DMS153 (cell line): ENCODE measurements at places on chromosomes 4 and X.

- DNase-seq, result no peak
Measured at GRCh38 chr4:113094331-113094730, 44.9 kb downstream of the ANK2 start.

DNA sequence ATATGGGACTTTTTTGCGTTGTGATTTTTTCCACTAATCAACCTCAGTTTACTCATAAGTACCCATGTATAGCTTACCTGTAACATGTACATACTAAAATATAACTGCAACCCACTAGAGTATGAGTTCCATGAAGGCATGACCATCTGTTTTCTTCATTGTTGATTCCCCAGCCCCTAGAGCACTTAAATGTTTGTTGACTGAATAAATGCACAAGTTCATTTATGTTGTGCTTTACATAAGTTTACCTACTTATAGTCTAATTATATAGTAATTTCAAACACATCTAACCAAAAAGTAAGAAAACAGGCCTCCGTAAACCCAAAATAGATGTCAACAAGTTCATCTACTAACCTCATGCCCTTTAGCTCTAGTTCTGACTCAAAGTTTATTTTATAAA lies 34.7 kb downstream of the DCHS2 start:
- DNase-seq, result no peak

DNA sequence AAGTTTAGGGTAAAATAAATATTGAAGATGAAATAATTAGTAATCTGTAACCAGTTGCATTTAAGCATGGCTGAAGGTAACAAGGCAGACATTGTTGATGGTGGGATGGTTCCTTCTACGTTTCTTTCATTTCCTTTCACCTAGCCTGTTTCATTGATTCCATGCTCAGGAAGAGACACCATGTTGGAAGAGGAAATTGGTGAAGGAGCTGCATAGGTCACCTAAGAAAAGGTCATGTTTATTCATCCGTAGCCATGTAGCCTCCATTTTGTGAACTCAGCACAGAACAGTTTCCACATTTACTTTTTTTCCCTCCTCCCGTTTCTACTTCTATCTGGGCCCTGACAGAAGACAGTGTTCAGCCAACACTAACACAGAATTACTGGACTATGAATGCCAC lies 3.8 kb downstream of the ADH1B start:
- no peak for DNase-seq

DNA sequence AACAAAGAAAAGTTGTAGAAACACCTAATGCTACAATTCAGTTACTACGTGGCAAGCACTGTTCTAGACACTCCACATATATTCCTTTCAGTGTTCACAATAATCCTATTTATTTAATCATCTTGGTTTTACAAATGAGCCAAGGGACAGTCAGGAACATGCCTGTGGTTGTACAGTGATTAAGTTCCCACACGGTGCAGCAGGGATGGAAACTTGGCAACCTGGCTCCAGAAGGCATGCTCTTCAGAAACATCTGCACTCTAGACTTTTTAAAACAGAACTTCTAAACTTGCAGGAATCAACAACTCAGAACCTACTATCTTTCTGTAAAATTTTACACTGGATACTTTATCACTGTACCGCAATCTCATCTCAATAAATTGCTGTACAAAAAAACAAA lies 32.1 kb downstream of the TAPT1 start:
- no peak for DNase-seq

DNA sequence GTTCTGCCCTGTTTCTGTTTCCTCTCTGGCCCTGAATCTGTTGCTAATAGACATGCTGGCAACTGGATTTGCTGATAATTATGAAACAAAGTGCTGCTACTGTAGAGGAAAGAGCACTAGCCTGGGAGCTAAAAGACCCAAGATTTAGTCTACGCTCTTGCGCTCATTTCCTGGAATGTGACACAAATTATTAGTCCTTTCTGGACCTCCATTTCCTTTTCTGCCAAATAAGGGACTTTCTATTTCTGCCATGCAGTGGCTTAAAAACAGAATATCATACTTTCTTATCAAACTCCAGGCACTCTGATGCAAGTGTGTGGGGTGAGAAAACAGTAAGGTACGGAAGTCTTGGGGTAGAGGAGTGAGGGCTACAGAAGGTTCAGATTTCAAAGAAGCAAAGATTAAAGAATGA lies 48.3 kb upstream of the GPR174 start:
- DNase-seq, result no peak

DNA sequence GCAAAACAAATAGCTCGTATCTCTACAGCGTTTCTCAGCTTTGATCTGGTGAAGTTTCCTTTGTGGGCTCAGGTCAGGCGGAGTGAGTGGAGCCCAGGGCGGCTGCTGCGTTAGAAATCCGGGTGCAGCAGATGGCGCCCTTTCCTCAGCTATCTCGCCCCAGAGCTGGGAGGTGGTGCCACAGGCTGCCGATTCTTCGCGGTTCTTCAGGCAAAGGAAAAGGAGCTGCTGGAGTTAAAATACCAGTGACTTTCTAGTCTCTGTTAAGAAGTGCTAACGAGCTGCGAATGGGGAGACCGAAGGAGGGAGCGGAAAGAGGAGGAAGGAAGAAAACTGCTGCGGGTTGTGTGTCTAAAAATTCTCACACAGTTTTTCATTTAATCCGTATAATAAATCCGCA lies 114.6 kb downstream of the CPE start:
- DNase-seq, result no peak

- DNase-seq, result no peak
Measured at GRCh38 chr4:5238173-5238572, 186.9 kb downstream of the STK32B start.

- DNase-seq, result no peak
Measured at GRCh38 chr4:14222377-14223029, 595.0 kb upstream of the BOD1L1 start.

DNA sequence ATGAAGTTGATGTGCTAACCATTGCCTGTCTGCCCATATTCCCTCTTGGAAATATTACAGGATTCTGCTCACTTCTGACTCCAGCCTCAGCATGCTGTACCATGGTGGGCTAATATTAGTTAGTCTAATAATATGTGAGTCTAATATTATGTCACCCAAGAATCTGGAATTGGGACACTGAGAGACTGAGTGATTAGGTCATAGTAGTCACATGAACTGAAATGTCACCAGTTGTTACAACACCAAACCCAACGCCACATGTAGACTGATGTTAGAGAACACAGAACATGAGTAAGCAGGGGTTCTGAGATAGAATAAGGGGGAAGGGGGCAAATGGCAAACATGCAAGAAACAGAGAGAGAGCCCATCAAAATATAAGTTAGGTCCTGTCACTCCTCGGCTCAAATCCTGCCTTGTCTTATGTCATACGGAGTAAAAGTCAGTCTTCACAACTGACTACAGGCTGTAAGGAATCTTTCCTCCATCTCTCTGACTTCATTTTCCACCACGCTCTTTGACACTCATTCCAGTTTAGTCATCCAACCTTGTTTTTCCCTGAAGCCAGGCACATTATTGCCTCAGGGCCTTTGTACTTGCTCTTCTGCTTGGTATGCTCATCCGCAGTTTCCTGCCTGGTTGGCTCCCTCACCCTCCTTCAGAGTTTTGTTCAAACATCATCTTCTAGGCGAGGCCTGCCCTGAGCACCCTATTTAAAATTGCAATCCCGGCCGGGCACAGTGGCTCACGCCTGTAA lies 9.6 kb upstream of the SLAIN2 start:
- DNase-seq, result no peak

DNA sequence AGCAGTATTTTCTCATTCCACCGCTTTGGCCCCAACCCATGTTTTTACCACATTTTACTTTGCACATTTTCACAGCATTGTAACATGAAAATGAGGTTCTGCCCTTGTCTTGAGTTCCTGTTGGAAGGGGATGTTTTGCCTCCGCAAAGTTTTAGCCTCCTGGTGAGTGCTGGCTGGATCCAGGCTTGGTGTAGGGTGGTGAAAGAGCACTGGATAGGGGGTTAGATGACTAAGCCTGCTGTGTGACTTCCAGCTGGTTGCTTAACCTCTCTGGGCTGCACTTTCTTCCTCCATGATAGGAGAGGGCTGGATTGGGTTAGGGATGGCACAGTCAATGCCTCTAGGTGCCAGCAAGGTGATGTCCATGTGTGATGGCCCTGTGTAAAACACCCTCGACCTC lies 28.9 kb downstream of the CYTL1 start:
- no peak for DNase-seq

DNA sequence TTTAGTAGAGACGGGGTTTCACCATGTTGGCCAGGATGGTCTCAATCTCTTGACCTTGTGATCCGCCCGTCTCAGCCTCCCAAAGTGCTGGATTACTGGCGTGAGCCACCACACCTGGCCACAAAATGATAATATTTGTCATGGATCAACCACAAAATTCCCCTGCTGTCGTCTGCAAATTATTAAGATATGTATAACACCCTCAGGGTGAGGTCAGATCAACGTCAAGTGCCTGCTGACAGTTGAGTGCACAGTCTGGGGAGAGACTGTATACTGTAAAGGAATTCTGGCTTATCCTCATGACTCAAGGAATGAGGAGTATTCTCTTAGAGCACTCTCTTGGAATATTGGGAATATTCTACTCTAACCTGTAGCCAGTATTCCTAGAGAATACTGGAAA lies 11.2 kb downstream of the EPGN start:
- no peak for DNase-seq

- no peak for DNase-seq
Measured at GRCh38 chr4:147909225-147909624, 177.3 kb downstream of the ARHGAP10 start.

GRCh38 chr4:24372881-24373280 lies 211.5 kb downstream of the DHX15 start:
- DNase-seq, result no peak

DNA sequence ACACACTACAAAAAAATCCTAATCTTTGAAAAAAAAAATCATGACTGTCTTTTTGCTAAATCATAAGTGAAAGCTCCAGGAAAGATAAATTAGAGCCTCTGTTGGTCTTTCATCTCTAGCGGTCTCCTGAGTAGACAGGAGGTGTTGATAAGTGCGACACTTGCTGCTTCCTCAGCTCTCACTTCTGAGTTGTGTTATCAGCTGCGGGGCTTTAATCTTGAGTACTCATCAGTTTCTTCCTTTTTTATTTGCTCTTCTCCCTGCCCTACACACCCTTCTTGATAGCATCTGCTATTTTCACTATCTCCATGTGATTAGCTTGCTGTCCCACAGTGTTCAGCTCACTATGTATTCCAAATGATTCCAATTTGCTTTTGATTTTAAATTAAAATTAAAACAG lies 1449.2 kb downstream of the C4orf33 start:
- DNase-seq, result no peak

DNA sequence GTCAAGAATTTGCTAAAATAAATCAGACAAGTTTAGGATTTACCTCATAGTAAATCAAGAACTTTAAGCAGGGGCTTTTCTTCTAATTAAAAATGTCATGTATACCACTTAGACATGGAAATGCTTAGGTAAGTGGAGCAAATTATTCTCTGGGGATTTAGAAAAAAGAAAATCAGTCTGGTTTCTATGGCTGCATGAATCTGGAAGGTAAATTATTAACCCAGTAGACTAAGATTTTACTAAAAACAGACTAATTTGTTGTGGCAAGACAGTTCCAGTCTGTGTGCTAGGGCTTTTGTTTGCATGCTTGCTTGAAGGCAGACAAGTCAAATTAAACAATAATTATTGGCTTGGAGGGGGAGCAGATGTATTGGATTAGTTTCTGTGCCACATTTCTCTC lies 140.6 kb downstream of the TBL1X start:
- no peak for DNase-seq

GRCh38 chr4:56115898-56116297 lies 167.2 kb downstream of the CEP135 start:
- no peak for DNase-seq

GRCh38 chr4:1402021-1402515 lies 4.2 kb downstream of the NKX1-1 start:
- no peak for DNase-seq

- DNase-seq, result no peak
Measured at GRCh38 chrX:55161581-55161980, 58.6 kb upstream of the PAGE5 start.

DNA sequence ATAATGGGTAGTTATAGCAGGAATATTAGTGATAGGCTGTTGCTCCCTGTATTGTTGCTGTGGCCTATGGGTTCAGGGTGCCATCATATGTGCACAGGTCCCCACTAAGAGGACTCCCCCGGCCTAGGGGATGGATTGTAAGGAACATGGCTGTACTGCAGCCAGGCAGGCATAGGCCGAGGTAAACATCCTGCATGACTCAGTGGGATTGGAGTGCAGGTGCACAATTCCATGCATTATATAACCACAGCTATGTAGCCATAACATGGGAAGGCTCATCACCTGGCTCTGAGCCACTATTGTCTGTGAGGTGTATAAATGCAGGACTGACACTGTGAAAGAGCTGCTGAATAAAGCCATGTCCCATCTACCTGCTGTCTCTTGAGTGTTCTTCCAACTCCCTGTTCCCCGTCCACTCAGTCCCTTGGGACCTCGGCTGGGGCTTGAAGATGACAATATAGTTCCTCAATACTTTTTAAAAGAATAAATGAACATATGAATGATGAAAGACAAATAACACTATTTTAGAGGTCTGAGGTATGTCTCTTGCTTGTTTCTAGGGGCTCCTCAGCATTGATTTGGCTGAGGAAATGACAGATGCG lies 425.2 kb downstream of the IDS start:
- DNase-seq, result no peak

GRCh38 chr4:89379511-89380044 lies 72.0 kb upstream of the GPRIN3 start:
- peak; percentile 81 for DNase-seq

- DNase-seq, result no peak
Measured at GRCh38 chr4:7812231-7812857, 127.3 kb downstream of the AFAP1 start.

DNA sequence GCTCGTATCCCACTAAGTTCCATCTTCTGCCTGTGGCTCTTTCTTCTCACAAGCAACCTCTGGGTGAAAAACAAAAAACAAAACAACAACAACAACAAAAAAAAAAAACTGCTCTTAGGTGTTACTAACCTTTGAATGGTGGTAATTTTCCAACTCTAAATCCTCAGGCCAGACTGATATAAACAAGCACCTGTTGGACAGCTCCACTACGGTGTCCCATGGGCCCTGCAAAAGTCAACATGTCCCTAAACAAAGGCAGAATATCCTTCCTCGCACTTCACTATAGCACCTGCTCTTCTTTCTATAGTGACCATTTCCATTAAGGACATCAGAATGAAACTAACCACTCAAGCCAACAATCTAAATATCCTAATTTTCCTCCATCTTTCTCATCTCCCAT lies 54.6 kb upstream of the PARM1 start:
- peak; percentile 68 for DNase-seq

- DNase-seq, result no peak
Measured at GRCh38 chr4:2545321-2546013, 9.0 kb downstream of the FAM193A start.

DNA sequence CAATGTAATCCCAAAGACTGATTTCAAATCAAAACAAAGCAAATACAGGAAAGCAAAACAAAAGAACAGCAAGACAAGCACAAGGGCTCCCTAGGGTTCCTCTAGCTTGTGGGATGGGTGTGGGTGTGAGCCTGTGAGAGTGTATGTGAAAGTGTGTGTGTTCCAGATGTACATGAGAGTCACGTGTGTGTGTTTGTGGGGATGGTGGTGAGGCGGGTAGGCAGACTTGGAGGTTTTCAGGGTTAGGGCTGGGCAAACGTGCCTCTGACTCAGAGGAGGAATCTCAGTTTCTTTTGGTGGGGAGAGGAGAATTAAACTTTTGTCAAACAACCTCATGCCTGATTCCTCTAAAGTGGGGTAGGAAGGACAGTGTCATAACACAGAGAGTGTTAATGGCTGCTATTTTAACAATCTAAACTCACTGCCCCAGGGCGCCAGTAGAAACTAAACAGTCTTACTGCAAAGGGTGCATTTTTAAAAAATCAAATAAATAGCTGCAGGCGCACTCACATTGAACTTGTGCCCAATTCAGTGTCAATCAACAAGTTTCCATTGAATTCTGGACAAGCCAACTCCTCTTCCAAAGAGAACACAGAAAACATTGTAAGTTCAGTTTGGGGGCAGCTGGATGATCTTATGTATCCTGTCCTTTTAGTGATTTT lies 51.8 kb downstream of the CHRDL1 start:
- no peak for DNase-seq
